ENCODE measurements at places on chromosomes 12 and 14.
A peak's percentile ranks its signal among the peaks of the same experiment; 100 is the strongest.

DNA sequence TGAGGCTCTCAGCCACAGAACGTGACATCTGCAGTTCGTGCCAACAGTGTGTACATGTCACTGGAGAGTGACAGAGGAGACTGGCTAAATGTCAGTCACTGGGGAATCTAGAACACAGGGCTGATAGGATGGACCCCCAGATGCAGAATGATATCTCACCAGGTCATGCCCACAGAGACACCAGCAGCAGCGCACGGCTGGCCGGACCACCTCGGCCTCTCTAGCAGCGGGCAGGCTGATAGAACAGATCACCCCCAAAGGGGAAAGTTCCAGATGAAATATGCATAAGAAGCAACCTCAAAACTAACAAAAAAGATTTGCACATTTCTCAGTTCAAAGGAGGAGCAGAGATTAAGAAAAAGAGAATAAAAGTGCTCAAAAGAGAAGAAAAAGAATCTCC, 266.5 kb downstream of the SEC23A start:
- no peak for DNase-seq

- DNase-seq = peak; percentile 25
These were observed 947 bp upstream of the LRRC9 start for GRCh38 chr14:59918824-59919569.

- peak; percentile 83 for DNase-seq
These were observed 91.0 kb downstream of the LRRC74A start for GRCh38 chr14:76917158-76917596.

DNA sequence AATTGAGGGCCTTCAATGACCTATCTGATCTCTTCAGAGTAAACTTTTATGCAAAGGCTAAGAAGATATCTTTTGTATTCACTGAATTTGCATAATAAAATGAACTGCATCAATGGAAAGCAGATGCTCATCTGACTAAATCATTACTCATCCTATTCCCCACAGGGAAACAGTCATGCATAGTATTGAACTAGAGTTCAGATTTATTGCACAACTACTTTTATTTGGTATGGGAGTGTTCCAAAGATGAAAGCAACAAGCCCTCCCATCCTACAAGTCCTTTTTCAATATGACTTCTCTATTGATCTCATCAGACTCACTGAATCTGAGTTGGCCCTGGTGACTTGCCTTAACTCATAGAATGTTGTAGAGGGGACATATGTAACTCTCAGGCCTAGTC, 159.8 kb downstream of the KITLG start:
- no peak for DNase-seq

GRCh38 chr14:37969511-37969979, 238.2 kb upstream of the SSTR1 start:
- no peak for DNase-seq

GRCh38 chr12:54294152-54294952, 6.5 kb downstream of the NFE2 start:
- DNase-seq = peak; percentile 29

- no peak for DNase-seq
These were observed 24.0 kb downstream of the GSG1 start for GRCh38 chr12:13079440-13079906.

GRCh38 chr12:7555752-7556151, 52.2 kb upstream of the CD163 start:
- no peak for DNase-seq

DNA sequence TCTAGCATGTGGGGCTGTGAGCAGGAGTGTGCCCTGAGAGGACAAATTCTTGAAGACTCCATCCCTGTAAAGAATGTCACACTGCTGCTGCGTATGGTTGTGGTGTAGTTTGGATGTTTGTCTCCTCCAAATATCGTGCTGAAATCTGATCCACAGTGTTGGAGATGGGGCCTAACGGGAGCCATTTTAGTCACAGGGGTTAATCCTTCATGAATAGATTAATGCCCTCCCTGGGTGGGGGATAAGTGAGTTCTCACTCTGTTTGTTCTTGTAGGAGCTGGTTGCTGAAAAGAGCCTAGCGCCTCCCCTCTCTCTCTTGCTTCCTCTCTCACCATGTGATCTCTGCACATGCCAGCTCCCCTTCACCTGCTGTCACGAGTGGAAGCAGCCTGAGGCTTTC, 94.5 kb upstream of the VASH1 start:
- no peak for DNase-seq

DNA sequence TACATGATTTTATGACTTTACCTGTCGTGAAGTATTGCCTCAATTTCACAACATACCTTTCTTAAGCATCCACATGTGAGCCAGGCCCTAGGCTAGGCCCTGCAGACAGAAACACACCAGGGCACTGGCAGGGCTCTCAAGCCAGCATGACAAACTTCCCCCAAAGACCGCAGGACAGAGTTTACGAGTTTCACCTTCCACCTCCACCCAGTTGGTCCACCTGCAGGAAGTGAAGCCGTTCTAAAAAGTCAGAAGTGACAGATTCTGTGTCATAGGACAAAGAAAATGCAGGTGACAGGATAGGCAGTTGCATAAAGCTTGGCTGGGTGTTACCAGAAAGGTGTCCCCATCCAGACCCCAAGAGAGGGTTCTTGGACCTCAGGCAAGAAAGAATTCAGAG, 382.3 kb downstream of the PCNX1 start:
- DNase-seq = no peak

DNA sequence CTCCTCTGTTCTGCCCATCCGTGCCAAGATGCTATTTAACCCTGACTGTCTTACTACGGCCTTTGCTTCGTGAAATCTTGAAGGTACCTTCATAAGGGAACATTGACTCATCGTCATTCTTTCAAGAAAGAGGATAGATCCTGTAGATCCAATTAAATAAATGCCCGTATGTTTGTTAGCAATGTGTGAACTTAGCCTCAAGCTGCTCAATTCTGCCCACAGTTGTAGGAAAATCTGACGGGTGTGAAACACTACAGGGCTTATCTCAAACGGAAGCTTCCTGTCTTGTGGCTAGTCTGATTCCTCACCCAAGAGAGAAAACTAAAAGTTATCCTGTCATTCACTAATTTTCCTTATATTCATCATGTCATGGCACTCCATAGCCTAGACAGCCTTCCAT, 168.0 kb upstream of the TBX3 start:
- DNase-seq = no peak

DNA sequence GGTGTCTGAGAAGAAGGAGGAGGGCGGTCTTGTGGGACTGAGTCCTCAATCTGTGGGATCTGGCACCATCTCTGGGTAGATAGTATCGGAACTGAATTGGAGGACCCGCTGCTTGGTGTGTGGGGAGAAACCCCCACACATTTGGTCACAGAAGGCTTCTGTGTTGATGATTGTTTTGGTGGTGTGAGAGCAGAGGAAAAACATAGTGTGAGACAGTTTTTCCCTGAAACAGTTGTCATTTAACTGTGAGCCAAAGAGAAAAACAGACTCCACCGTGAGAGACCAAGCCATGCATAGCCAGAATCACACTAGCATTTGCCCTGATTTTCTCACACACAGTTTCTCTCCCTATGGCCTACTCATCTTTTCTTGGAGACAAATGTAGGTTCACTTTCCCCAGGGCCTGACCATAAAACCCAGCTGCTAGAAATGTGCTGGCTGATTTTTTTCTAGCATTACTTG, 91.4 kb upstream of the FLRT2 start:
- DNase-seq = no peak

- DNase-seq = peak; percentile 83
These were observed 54.8 kb downstream of the GOLGA5 start for GRCh38 chr14:92848887-92849286.

DNA sequence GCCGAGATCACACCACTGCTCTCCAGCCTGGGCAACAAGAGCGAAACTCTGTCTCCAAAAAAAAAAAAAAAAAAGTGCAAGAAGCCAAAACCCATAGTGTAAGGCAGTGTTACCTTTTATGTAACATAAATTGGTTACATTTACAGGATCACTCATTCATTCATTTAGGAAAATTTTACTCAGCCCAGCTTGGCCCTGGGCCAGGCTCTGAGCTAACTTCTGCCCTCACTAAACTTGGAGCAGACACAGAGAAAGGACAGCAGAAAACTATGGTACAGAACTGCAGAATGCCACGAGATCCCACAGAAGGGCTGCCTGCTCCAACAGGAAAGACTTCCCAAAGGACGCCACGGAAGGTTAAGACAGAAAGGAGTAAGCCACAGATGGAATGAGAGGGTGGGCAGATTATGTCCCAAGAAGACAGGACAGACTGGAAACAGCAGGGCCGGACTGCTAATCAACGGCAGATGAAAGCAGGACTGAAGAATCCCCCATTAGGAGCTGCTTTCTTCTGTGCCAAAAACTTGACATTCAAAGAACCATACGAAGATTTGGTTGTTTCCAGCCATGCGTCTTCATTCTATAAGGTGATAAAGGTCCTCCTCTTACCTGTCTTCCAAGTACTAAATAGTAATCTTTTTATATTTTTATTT, 18.9 kb downstream of the PPP1R13B start:
- DNase-seq = no peak

DNA sequence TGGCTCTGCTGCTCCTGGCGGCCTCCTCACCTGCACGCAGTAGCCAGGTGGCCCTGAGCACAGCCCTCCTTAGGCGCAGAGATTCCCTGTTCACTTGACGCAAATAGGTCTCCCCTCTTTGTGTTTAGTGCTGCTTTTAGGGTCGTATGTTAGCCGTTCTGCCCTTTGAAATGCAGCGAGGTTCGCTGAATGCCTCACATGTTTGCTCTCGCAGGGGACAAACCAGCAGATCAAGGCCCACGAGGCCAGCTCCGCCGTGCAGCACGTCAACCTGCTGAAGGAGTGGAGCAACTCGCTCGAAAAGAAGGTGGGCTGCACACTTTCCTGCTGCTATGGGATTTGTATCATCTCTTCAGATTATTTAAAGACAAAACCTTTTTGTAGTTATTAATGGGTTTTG, 31.4 kb upstream of the AMN start:
- DNase-seq = no peak
